Activated T-helper 1 cell treated with anti-CD3 and anti-CD28 coated beads, Interleukin-2, amount 50 U/mL, for 16 hours (primary cell): ENCODE measurements at places on chromosomes 7 and 10.

GRCh38 chr7:105017657-105018365, 3.8 kb downstream of the KMT2E start:
- no peak for DNase-seq

DNA sequence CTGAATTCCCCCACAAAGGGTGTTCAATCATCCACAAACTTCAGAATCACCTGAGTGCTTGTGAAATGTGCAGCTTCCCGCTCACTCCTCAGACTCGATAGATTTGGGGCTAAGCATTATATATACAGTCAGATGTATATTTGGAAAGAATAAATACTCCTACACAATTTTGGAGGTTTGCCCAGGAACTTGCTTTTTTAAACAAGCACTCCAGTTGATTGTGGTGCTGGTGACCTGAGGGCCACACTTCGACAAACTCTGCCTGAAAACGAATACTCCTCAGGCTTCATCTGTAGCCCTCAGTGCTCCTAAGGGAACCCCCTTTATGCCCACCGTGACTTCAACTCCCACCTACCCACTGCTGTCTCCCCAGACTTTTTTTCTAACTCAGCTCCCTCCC, 211.6 kb downstream of the INHBA start:
- no peak for DNase-seq

DNA sequence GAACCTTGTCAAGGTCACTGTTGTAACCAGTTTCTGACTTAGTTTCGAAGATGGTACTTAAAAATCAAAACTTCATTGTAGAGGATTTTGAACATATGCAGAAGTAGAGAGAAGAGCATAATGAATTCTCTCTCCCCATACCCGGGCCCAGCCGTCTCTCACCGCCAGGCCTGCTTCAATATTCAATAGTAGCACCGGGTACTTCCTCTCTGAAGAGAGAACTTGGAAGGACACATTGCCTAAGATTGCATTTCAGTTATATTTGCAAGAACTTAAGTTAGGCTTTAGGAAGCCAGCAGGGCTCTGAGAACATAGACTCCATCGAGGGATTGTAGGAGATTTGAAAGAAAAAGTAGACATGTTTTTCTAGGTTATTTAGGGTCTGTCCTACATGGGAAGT, 19.1 kb downstream of the LMTK2 start:
- DNase-seq, result no peak

DNA sequence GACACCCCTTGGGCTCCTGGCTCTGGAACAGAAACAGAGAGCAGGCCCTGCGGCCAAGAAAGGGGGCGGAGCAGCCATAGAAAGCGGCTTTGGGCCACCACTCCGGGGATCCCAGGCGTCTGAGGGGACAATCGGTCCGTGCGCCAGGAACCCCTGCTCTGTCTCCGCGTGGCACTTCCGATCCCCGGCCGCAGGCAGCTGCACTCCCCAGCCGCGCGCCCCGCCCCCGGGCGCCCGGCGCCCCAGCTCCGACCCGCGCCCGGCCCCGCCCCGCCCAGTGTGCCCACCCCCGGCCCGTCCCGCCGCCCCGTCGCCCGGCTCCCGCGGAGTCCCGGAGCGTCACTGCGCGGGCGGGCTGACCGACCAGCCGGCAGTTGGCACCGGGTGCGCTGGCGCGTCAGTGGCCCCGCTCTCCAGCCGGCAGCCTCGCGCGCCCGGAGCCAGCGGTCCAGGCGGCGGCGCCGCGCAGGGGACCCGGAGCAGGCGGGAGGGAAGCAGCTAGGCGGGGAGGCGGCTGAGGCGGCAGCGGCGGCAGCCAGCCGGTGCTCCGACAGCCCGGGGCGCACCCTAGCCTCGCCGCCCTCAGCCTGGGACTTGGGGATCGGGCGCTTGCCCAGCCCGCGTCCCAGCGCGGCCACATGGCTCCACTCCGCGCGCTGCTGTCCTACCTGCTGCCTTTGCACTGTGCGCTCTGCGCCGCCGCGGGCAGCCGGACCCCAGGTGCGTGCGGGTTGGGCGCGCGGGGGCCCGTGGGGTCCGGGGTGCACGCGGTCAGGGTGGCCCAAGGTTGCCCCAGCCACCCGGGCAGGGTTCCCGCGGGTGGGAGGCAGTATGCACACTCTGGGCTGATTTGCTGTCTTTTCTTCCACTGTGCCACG, at the start of gene ADAMTS14:
ADAMTS14 (plus strand) TSS at position 342 of the 878 bp plus-strand sequence; CDS start at position 639, 297 bp downstream.
- DNase-seq, result no peak

- DNase-seq, result no peak
Measured at GRCh38 chr10:20007426-20007825, 191.2 kb downstream of the PLXDC2 start.

DNA sequence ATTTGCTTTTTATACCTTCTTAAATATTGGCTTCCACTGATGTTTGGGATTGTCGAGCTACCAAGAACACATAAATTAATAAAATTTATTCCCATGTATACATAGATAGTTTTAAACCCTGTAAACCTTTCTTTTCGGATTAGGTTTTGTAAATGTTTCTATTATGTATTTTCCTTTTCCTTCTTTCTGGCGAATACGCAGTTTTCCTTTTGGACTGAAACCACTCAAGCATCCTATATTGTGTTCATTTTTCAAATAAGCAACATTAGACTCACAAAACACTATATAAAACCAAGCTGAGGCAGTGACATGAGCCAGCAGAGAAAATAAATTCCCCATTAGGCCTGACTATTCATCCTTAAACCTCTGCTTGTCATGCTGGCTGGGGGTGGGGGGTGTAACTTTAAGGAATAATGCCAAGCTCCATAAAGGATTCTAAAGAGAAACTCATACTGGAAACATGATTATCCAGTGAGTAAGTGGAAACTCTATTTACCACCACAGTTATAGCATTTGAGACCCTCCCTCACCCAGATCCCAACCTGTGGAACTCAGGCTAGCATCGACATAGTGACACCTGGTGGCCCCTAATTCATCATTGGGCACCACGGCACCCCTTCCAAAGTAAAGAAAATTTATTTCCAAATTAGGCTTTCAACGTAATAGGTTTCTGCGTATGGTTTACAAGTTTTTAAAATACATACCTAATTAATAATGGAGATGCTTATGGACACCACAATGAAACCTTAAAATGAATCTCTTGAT, 86.5 kb upstream of the CELF2 start:
- DNase-seq, result no peak

GRCh38 chr7:821688-822087, 10.6 kb upstream of the SUN1 start:
- DNase-seq, result no peak

DNA sequence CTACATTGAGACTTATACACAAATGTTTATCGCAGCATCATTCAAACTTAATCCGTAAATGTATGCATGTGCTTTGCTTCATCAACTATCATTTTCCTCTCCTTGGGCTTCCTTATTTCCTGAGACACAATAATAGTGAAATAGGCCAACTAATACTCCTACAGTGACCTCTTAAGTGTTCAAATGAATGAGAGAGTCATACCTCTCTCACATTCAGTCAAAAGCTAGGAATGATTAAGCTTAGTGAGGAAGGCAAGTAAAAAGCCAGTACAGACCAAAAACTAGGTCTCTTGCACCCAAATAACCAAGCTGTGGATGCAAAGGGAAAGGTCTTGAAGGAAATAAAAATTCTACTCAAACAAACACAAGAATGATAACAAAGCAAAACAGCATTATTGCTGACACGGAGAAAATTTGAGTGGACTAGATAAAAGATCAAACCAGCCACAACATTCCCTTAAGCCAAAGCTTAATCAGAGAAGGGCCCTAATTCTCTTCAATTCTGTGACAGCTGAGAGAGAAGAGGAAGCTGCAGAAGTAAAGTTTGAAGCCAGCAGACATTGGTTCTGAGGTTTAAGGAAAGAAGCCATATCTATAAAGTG, 72.3 kb downstream of the GLCCI1 start:
- DNase-seq, result no peak

DNA sequence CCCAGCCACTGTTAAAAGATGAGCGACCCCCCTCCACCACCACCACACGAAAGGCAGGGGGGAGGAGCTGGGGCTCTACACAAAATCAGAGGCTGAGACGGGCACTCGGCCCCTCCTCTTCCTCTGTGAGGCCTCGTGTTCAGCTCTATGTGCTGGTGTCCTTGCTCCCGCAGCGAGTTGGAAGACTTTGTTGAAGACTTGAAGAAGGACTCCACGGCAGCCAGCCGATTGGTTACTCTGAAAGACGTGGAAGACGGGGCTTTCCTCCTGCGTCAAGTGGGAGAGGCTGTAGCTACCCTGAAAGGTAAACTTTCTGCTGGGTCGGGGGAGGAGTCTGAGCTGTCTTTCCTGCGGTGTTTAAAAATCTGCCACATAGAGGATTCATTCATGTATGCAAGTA, 203.7 kb downstream of the ARHGAP21 start:
- no peak for DNase-seq

DNA sequence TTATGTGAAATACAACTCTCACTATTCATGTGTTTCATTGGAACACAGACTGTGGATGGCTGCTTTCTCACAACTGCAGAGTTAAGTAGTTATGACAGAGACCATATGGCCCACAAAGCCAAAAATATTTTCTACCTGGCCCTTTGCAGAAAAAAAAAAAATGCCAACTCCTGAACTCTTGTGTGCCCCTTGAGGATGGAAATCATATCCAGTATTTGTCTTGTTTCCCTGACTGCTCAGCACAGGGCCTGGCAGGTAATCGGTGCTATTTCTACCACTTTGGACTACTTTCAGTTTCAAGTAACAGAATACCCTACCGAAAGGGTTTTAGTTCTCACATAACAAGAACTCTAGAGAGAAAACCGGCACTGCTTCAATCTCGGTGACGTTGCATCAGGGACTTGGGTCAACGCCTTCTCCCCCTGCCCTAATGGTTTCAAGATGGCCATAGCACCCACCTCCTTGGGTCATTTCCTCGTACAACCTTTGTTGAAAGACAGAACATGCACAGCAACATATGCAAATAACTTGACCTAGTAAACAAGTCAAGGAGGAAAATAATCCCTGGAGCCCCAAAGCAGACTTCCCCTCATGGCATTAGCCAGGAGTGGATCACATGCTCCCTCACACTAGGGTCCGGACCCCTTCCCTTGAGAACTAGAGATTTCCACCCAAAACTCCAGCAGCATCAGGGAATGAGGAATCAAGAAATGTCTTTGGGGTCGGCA, 11.8 kb upstream of the GPNMB start:
- DNase-seq, result no peak

DNA sequence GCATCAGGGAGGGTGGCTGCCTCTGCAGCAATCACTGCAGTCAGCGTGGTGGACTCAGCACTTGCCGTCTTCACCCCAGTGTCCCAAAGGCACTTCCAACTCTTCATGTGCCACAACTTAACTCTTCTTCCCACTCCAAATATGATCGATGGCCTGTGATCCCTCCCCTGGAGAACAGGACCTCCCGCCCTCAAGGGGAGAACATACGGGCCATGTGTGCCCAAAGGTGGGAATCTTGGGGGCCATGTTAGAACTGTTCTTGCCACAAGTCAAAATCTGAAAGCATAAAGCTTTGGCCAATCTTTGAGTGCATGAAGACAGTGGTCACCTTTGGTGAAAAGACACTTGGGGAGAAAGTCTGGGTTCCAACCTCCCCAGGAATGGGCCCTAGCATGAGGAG, 368.5 kb upstream of the MGMT start:
- no peak for DNase-seq

DNA sequence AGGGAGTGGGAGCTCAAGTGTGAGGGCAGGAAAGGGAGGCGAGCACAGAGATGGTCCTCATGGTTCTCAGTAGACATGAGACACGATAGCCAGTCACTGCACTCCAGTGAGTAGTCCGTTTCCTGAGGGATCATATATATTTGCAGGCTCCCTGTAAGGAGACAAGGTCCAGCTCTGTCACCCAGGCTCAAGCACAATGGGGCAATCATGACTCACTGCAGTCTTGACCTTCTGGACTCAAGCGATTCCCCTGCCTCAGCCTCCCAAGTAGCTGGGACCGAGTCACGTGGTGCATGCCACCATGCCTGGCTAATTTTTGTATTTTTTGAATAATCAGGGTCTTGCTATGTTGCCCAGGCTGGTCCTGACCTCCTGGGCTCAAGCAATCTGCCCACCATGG, 116.7 kb downstream of the CCDC3 start:
- DNase-seq, result no peak

DNA sequence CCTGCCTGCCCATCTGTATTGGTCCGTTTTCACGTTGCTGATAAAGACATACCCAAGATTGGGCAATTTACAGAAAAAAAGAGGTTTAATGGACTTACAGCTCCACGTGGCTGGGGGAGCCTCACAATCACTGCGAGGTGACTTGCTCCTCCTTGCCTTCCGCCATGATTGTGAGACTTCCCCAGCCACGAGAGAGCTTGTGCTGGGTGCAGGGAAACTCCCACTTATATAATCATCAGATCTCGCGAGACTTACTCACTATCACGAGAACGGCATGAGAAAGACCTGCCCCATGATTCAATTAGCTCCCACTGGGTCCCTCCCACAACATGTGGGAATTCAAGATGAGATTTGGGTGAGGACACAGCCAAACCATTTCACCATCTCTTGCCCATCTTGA, 111.8 kb downstream of the MYL10 start:
- no peak for DNase-seq

DNA sequence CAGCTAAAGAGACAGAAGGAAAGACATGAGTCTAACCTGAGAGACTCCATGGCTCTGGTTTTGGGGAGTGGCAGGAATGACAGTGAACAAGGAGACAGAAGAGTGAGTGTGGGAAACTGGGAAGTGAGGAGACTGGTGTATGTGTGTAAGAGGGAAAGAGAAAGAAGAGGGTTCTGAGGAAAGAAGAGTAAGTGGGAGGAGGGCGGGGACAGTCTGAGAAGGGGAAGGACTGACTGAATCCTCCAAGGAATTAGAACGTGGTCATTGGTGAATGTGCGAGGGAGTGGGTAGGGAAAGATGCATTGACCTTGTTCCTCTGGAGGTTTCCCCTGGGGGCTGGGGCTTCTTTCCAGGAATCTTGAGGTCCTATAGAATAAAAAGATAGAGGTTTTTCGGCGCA, 26.6 kb downstream of the WNT8B start:
- DNase-seq, result no peak

GRCh38 chr10:58857251-58857805, 319.1 kb upstream of the PHYHIPL start:
- no peak for DNase-seq

- no peak for DNase-seq
Measured at GRCh38 chr7:39228946-39229345, 251.2 kb downstream of the POU6F2 start.

- no peak for DNase-seq
Measured at GRCh38 chr7:25802473-25802872, 349.5 kb upstream of the NFE2L3 start.

DNA sequence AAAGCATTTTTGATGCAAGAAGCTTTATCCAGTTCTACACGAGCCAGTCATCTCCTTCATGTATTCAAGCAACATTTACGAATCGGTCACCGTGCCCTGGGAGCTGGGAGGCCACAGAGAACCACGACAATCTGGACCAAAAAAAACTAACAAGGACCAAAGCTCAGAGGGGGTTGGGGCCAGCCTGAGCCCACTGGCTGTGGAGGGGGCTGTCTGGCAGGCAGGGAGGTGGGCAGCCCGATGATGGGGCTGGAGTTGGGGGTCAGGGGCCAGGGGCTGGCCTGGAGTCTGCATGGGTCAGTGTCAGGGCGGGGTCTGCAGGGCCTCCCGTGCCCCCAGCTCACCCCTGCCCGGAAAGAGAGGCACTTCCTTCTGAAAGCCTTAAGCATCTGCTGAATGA, 12.5 kb upstream of the GRIFIN start:
- no peak for DNase-seq
